ENCODE measurements at places on chromosomes 4 and X. TPM values are rescaled to one million over a fixed set of nuclear protein-coding genes. Genes with fewer than 3 reads are reported as not detected.

SMIM10L2A gene
- 9.1 TPM for total RNA-seq

DAPP1 gene
- total RNA-seq: 0.25 TPM

PAGE1 gene
- total RNA-seq: 0.49 TPM

SLC10A6 gene
- total RNA-seq: 0.49 TPM

TSPAN7 gene
- total RNA-seq: 73.5 TPM

HSD17B11 gene
- 32.0 TPM for total RNA-seq

NAP1L2 gene
- 29.7 TPM for total RNA-seq

MAGEB1 gene
- total RNA-seq: not detected

SEC24B gene
- 30.0 TPM for total RNA-seq

CYLC1 gene
- total RNA-seq: not detected

PTPN13 gene
- total RNA-seq: 50.4 TPM

MSX1 gene
- total RNA-seq: 2.2 TPM

SH3BP2 gene
- 22.6 TPM for total RNA-seq

PPBP gene
- total RNA-seq: 2.0 TPM

H2BW2 gene
- total RNA-seq: not detected

ARMCX5 gene
- 35.9 TPM for total RNA-seq

P2RY4 gene
- total RNA-seq: not detected

TRPC3 gene
- 5.4 TPM for total RNA-seq

CMC4 gene
- 4.7 TPM for total RNA-seq

MANBA gene
- total RNA-seq: 27.0 TPM

ERCC6L gene
- 0.74 TPM for total RNA-seq

CDKL2 gene
- 41.8 TPM for total RNA-seq

LDB2 gene
- total RNA-seq: 128 TPM

TCEAL2 gene
- 26.6 TPM for total RNA-seq

KLF3 gene
- total RNA-seq: 25.3 TPM

MAGEC3 gene
- 0.25 TPM for total RNA-seq

SLC25A53 gene
- 10.1 TPM for total RNA-seq

LRRC66 gene
- total RNA-seq: 0.49 TPM

SHROOM4 gene
- total RNA-seq: 2.0 TPM

SEPSECS gene
- 8.4 TPM for total RNA-seq

CETN2 gene
- 27.3 TPM for total RNA-seq

PASD1 gene
- not detected for total RNA-seq

IGFBP7 gene
- total RNA-seq: 42.0 TPM

NHS gene
- 5.7 TPM for total RNA-seq

GRIA2 gene
- 264 TPM for total RNA-seq

LAMP2 gene
- 36.4 TPM for total RNA-seq

GYG2 gene
- 6.1 TPM for total RNA-seq

TMEM255A gene
- total RNA-seq: 3.0 TPM

AFM gene
- not detected for total RNA-seq

CYTL1 gene
- total RNA-seq: 0.49 TPM

PNCK gene
- 27.3 TPM for total RNA-seq

Data from temporal lobe (tissue), 4 donors.